Hindlimb muscle (tissue), 1 donor: ENCODE measurements at places on chromosomes 3 and 15.
A peak's percentile ranks its signal among the peaks of the same experiment; 100 is the strongest.

DNA sequence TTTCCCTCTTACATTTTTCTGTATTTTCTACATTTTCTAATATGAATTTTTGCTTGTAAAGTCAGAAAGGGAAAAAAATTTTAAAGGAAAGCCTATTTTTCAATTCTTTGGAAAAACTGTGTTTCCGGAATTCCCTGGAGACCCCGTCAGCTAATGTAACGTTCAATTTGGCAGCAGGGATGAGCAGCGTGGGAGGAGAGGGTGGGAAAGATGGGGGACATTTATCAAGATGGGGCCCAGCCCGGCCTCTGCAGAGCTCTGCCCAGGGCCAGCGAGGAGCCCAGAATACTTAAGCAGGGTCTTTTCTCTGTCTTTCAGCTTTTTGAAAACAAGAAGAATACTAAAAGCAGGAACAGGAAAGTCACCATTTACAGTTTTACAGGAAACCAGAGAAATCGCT, 129.0 kb downstream of the LRRK1 start:
- DNase-seq, result peak; percentile 44

- no peak for DNase-seq
Measured at GRCh38 chr15:90924375-90924774, 8.0 kb downstream of the HDDC3 start.

DNA sequence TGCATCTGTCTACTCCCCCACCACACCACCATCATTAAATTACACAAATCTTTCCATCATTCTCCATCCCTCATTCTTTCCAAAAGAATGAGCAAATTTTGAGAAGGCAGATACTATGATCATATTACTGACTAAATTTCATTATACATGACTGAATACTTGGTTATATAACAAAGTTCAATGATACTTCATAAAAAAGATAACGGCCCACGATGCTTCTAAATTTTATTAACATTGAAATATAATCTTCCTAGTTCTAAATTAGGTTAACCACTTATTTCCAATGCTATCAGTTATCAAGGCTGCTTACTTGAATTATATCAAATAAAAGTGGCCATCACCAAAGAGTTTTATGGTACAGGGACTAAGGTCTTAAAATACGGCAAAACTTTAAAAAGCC, 13.5 kb downstream of the HERC1 start:
- no peak for DNase-seq

DNA sequence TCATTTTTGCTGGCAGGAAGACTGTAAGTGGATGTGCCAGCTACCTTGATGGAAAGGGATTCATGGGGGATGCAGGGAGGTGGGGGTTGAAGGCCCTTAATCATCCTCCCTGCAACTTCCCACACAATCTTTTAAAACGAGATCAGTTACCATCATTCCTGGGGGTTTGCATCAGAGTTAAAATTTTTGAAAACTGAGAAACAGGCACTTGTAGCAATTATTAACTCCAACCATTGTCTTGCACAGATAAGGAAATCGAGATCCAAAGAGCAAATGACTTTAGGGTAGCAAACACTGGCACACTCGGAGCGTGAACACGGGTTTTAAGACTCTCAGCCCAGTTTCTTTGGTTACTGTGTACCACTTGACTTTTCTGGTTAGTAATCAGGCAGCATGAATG, 41.9 kb downstream of the GPD1L start:
- no peak for DNase-seq

DNA sequence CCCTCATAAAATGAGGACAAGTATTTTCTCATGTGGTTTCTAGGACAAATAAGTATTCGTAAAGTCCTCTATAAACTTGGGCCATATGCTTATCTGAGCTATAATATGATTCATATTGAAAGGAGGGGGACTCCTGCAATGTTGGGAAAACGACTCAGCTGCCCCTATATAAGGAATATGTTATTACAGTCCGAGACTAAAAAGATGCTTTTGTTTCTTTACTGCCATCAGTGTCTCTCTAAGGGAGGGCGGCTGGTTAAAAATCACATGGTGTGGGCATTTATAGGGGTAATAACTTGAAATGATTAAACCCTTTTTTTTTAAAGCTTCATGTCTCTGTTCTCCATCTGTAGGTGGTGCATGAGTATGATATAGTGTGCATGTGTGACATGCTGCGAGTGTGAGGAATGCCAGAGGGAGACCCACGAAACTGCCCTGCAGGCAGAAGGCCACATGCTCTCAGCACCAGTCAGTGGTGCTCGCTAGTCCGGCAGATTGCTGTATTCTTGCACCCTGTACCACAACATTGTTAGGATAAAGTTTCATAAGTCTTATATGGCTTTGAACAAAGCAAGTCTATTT, 256.0 kb upstream of the CTDSPL start:
- DNase-seq, result no peak

GRCh38 chr15:45307230-45307924, 55.3 kb downstream of the SLC28A2 start:
- peak; percentile 34 for DNase-seq

GRCh38 chr3:47847260-47847659, 44.3 kb downstream of the DHX30 start:
- DNase-seq, result no peak

- no peak for DNase-seq
Measured at GRCh38 chr15:52010633-52011595, 8.1 kb upstream of the MAPK6 start.

GRCh38 chr3:11558411-11558903, 85.3 kb downstream of the VGLL4 start:
- DNase-seq, result no peak

- DNase-seq, result no peak
Measured at GRCh38 chr3:46098319-46098761, 71.1 kb upstream of the XCR1 start.

- DNase-seq, result no peak
Measured at GRCh38 chr3:42503957-42504333, 1.5 kb downstream of the VIPR1 start.

- no peak for DNase-seq
Measured at GRCh38 chr15:48592933-48593332, 52.6 kb downstream of the FBN1 start.

GRCh38 chr3:171442184-171442583, 18.0 kb downstream of the TNIK start:
- DNase-seq, result no peak

GRCh38 chr3:113741620-113742019, 4.4 kb downstream of the NAA50 start:
- no peak for DNase-seq

GRCh38 chr3:69921651-69922050, 77.9 kb upstream of the SAMMSON start:
- no peak for DNase-seq

DNA sequence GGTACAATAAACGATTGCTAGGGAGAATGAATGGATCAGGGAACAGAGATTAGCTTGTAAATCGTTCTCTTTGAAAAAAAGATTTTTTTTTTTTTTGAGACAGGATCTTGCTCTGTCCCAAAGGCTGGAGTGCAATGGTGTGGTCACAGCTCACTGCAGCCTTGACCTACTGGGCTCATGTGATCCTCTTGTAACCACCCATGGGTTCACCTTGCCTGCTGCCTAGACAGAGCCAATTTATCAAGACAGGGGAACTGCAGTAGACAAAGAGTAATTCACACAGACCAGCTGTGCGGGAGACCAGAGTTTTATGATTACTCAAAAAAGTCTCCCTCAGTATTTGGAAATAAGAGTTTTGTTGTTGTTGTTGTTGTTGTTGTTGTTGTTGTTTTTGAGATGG, 39.6 kb downstream of the METTL6 start:
- no peak for DNase-seq

DNA sequence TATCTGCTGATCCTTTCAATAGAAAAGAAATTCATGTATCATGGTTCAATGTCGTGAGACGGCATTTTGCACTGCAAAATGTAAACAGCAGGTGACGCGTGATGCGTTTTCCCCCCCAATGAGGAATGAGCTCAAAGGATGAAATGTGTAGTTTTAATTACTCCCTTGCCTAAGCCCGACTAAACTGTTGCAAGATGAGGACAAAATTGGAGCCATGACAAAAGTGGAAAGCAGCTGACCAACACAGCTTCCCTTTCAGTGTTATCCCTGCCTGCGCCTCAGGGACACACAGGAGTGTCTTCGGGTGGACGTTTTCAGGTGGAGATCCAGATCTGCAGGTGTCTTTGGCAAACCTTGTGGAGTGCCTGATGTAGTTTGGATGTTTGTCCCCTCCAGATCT, 92.0 kb downstream of the GABRG3 start:
- peak; percentile 40 for DNase-seq

DNA sequence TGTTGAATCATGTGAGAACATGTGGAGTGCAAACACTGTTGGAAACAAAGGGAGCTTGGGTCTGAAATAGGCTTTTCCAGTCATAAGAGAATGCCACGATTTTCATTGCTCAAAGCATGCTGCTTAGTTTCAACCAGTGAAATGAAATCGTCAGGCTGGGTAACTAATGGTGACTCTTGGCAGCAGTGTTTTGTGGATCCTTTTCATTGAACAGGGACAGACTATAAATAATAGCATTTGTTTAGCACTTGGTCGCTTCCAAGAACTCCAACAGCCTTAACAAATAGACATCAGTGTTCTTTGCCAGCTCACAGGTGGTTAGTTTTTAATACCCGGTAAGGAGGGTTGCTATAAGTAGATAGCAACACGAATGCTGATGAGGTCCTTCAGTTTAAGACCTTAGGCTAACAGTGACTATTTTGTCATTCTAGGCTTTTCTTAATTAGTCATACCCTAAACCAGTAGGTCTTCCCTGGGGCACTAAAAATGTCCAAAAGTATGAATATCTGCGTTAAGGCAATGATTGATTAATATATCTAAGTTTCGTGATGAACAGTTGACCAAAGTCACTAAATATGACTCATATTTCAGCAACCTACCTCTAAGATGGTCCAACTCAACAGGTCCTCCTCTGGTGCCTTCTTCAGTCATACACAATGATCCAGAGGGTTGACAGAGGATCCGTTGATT, 15.8 kb downstream of the TP63 start:
- DNase-seq, result no peak

GRCh38 chr3:25662736-25663320, 1.9 kb downstream of the TOP2B start:
- no peak for DNase-seq

DNA sequence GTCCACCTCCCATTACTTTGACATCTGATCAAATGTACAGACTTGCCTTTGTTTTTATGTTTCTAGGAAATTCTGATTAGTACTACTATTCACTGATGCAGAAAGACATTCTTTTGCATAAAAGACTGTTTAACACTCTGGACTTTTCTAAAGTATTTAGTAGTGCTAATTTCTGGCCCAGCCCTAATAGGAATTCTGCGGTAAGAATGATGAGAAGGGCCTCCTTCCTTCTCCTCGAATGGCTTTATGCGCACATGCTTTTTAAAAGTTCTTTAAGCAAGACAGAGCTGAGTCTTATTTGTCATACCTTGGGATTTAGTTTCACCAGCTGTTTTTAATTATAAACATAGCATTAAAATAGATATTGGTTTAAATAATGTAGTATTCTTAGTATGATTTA, 192.3 kb upstream of the RBMS3 start:
- DNase-seq, result no peak

- no peak for DNase-seq
Measured at GRCh38 chr3:4845882-4846281, 133.4 kb upstream of the BHLHE40 start.

DNA sequence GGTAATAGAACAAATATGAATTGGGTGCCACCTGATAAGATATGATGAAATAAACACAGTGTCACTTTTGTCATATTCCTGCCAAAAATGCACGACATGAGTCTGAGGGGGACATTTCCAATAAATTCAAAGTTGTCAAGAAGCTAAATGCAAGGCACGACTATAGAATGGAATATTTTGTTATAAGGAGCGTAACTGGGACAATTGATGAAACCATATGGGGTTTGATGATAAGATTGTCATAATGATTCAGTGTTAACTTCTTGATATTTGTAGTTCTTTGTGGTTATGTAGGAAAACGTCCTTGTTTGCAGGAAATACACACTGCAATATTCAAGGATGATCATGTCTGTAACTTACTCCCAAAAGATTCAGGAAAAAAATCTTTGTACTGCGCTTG, 163.3 kb downstream of the MEX3B start:
- no peak for DNase-seq

DNA sequence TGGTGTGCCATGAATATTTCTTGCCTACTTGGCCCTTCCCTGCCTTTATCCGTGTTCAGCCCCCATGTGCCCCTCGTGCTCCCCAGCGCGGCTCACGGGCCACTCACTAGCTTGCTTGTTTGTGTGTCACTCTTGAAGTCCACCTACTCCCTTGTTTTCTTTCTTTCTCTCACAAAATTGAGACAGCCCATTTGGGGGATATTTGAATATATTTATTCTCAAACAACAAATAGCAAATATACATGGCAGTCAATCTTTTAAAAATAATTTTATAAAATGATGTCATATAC, 82.2 kb downstream of the PLXNA1 start:
- DNase-seq, result no peak

DNA sequence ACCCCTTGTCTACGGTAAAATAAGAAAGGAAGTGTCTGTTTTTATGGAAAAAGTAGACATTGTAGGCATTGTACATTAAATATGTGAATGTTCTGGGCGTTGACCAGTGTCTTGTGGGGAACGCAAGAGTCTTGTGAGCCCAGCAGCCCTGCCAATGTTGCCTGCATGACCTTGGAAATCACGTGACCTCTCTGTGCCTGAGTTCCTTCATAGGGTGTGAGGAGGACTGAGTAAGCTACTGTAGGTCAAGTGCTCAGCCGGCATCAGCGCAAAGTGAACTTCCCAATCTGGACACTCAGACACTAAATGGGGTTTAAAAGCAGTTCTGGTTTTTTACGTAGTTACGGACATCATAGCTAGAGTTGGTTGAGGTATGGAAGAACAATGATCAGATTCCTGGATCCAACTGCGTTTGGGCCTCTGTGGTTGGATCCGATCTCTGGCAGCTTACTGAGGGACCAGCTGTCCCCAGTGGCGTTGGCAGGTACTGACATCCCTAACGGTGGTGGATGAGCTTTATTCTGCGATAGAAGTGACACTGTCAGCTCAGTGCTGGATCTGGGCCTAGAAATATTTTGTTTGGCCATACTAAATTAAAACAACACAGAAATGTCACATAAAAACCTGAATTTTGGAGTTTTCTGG, 63.8 kb downstream of the SPSB4 start:
- DNase-seq, result no peak

DNA sequence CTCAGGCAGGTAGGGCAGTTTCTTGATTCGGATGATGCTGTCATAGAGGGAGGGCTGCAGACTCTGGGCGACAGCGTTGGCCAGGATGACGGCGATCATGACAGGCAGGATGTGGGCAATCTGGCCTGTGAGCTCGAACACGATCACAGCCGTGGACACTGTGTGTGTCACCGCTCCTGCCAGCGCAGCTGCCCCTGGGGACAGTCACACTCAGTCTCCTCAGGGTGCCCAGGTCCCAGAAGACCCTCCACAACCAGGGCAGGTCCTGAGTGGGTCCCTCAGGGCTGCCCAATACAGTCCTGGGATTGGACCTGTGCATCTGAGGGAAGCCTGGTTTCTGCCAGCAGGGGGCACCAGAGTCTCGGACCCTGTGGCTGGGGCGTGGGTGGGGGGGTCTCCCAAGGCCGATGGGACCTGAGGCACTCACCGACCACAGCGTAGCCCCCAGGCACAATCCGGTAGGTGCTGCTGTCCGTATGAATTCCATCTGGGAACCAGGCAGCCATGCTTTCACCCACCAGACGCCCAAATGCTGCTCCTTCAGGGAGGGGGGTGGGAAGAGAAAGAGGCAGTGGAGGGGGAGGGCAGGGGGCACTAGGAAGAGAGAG, 7.2 kb downstream of the CLCN2 start:
- no peak for DNase-seq

- DNase-seq, result no peak
Measured at GRCh38 chr3:115788921-115789470, 165.7 kb downstream of the GAP43 start.
